ENCODE measurements at places on chromosomes 1 and 21. TPM values are rescaled to one million over a fixed set of nuclear protein-coding genes. Genes with fewer than 3 reads are reported as not detected.

DNA sequence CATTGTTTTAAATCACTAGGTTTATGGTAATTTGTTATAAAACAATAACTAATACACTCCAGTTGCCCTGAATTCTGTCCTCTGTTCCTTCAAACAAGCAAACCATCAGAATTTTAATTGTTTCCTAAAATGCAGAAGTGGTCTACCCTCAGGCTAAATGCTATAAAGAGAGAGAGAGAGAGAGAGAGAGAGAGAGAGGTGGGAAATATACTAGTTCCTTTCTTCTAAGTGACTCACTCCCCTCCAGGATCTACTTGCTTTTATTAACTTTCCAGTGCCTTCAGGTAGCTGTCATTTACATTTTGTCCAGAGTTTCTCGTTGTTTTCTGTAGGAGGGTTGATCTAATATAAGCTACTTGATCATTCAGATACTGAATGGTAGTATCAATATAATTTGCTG, 26.4 kb downstream of the LRRC53 start:
- H3K27ac ChIP-seq = no peak overlapping the region
- no peak overlapping the region for H3K4me3 ChIP-seq

DNA sequence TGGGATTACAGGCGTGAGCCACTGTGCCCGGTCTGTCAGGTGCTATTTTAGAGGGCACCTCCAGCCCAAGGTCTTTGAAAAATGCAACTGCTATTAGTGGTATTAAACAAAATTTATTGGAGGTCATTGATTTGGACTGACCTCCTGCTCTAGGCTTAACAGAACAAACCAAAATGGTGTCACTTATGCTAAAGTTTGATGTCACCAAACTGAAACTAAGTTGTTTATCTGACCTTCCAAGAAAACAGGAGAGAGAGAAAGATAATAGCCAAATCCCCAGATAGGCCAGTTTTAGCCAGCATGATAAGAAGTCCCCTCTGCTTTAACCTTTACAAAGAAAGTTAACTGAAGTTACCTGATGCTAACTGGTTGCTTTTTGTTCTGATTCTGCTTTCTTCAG, 8.1 kb upstream of the INAVA start:
- H3K27me3 ChIP-seq = peaks cover 14% of the 10 kb centered on the region
- no peak overlapping the region for H3K27ac ChIP-seq
- no peak for DNase-seq
- H3K36me3 ChIP-seq = no peaks in the 10 kb centered on the region
- peaks cover 48% of the 10 kb centered on the region for H3K4me1 ChIP-seq

DNA sequence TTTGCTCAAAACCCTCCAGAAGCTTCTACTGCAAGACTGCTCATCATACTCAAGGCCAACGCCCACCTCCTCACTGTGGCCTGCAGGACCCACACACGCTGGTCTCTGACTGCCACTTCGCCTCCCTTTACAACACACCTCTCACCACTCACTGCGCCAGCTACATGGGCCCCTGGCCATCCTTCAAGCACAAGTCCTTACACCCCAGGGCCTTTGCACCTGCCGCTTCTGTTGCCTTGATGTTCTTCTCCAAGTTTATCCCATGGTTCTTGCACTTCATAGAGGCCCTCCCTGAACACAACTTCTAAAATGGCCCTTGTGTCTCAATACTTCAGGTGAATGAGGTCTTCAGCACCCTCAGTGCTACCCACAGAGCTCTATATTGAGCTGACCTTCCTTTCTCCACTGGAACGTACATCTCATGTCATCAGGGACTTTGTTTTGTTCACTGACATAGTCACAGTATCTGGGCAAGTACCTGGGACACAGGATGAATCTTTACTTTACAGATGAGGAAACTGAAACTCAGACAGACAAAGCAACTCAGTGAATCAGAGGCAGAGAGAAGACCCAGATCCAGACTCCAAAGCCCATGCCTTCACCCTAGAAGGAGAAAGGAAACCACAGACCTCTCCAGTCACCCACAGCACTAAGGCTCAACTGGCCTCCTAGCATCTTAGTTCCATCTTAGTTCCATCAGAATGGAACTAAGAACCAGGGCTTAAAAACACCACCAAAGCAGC, 34.7 kb upstream of the CLSTN1 start:
- no peak for DNase-seq
- H3K36me3 ChIP-seq = peaks cover 8% of the 10 kb centered on the region
- peaks cover 7% of the 10 kb centered on the region for H3K4me1 ChIP-seq
- H3K27me3 ChIP-seq = no peaks in the 10 kb centered on the region

GRCh38 chr1:230200276-230200675, 133.2 kb downstream of the GALNT2 start:
- H3K4me3 ChIP-seq = no peak overlapping the region
- peaks cover 7% of the 10 kb centered on the region for H3K4me1 ChIP-seq
- no peaks in the 10 kb centered on the region for H3K27me3 ChIP-seq
- no peak for DNase-seq
- H3K27ac ChIP-seq = no peak overlapping the region

DNA sequence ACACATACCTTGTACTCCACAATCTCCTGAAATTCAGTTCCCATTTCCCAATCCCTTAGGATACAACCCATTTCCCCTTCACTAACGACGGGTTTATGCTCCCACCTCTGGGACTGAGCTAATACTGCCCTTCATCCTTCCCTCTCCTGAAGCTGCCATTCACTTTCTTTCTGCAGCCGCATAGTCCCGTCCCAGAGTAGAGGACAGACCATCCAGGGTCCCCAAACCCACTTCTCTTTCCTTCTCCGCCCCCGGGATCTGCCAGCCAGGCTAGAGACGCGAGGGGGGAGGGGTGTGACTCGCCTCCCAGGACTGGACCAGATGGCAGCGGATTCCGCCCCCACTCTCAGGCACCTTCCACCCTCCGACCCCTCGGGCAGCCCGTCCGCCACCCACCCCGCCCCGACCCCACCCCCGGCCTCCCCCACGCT, 679 bp downstream of the ABL2 start:
- H3K27me3 ChIP-seq = no peaks in the 10 kb centered on the region
- peak overlapping the region; percentile 90 for H3K4me3 ChIP-seq
- peaks cover 7% of the 10 kb centered on the region for H3K36me3 ChIP-seq
- DNase-seq = peak; percentile 50
- peaks cover 33% of the 10 kb centered on the region for H3K4me1 ChIP-seq

GRCh38 chr1:110780600-110781484, 92.1 kb upstream of the CD53 start:
- peaks cover 25% of the 10 kb centered on the region for H3K4me1 ChIP-seq
- no peaks in the 10 kb centered on the region for H3K27me3 ChIP-seq
- peak; percentile 70 for DNase-seq

DNA sequence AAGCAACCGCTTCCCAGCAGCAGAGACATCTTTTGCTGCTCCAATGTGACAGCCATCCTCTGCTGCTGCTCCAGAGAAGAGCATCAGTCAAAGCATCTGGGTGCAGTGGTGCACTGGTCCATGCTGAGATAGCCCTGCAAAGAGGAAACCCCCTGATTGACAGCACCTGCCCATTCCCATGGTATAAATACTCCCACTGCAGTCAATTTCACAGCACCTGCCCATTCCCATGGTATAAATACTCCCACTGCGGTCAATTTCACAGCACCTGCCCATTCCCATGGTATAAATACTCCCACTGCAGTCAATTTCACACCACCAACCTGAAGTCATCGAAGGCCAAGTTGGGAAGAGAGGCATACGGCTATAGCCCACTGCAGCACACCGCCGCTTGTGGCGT, 25.5 kb downstream of the FBXO2 start:
- no peaks in the 10 kb centered on the region for H3K36me3 ChIP-seq
- peak overlapping the region; percentile 12 for H3K27ac ChIP-seq
- peaks cover 30% of the 10 kb centered on the region for H3K27me3 ChIP-seq
- no peak overlapping the region for H3K4me3 ChIP-seq
- DNase-seq = no peak
- H3K4me1 ChIP-seq = no peaks in the 10 kb centered on the region

DNA sequence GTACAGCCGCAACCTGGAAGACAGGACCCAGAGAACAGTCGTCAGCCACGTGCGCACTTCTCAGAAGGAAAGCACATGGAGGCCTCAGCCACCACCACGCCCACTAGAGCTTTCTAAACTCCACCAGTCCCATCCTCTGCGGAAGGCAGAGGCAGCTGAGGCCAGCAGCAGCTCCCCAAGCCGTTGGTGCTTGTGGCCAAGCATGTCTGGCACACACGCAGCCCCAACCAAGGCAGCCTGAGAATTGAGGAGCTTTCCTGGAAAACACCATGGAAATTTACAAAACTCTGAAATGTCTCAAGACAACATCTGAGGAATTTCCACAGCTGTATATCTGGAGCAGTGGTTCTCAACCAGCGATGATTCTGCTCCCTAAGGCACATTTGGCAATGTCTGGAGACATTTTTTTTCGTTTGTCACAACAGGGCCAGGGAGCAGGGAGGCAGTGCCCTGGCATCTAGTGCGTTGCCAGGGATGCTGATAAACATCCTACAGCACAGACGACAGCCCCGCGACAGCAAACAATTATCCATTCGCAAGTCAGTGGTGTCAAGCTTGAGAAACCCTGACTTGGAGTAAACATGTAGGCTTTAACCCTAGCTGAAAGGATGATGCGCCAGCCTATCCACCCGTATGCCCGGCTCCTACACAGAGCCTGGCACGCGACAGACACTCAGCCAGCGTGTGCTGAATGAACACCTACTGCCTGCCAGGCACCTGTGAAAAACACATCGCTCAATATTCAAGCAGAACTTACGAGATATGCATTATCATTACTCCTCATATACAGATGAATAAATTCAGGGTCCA, 24.7 kb downstream of the NPHP4 start:
- no peak for DNase-seq
- H3K27ac ChIP-seq = no peak overlapping the region
- H3K27me3 ChIP-seq = no peaks in the 10 kb centered on the region
- peaks cover 18% of the 10 kb centered on the region for H3K36me3 ChIP-seq
- no peak overlapping the region for H3K4me3 ChIP-seq

- peak; percentile 18 for DNase-seq
- H3K4me3 ChIP-seq = no peak overlapping the region
- H3K27ac ChIP-seq = no peak overlapping the region
- peaks cover 32% of the 10 kb centered on the region for H3K27me3 ChIP-seq
- no peaks in the 10 kb centered on the region for H3K36me3 ChIP-seq
These were observed 11.4 kb upstream of the MTARC1 start for GRCh38 chr1:220775240-220775853.

The CD101 gene
- 0.12 TPM for total RNA-seq

The C1orf116 gene
- not detected for total RNA-seq

The ESRRG gene
- total RNA-seq = not detected
